Fibroblast of villous mesenchyme (primary cell): ENCODE measurements at places on chromosomes 3 and 15. TPM values are rescaled to one million over a fixed set of nuclear protein-coding genes. Genes with fewer than 3 reads are reported as not detected.

The HERC2 gene
- total RNA-seq: 39.6 and 41.0 TPM in 2 replicates

The IGF2BP2 gene
- 62.5 and 67.8 TPM in 2 replicates for total RNA-seq

The IL5RA gene
- not detected in 2 replicates for total RNA-seq

The PAK6 gene
- under 0.01 TPM in 2 replicates for total RNA-seq

The GOLGA6L7 gene
- not detected in 2 replicates for total RNA-seq

GRCh38 chr3:184358124-184358767 lies 3.2 kb downstream of the CLCN2 start:
- no peak for DNase-seq

GRCh38 chr15:91887321-91887720 lies 33.8 kb downstream of the SLCO3A1 start:
- no peak for DNase-seq

GRCh38 chr15:68672781-68673205 lies 94.0 kb downstream of the CORO2B start:
- no peak for DNase-seq

GRCh38 chr3:186732169-186732766 lies 15.1 kb downstream of the KNG1 start:
- no peak for DNase-seq

DNA sequence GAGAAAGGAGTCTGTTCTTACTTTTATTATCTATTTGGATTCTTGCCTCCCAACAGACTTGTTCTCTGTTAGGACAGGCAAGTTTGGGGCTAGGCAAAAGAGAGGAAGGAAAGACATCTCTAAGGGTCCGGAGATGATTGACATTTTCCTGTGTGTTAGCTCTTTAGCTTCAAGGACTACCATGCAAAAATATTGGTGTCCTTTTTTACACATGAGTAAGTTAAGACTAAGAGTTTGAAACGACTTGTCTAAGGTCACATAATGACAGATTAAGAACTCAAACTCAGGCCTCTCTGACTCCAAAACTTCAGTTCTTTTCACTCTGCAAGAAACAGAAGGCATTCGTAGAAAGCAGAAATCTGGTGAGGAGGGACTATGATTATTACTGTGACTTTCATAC lies 5.9 kb downstream of the LMCD1 start:
- DNase-seq: no peak

DNA sequence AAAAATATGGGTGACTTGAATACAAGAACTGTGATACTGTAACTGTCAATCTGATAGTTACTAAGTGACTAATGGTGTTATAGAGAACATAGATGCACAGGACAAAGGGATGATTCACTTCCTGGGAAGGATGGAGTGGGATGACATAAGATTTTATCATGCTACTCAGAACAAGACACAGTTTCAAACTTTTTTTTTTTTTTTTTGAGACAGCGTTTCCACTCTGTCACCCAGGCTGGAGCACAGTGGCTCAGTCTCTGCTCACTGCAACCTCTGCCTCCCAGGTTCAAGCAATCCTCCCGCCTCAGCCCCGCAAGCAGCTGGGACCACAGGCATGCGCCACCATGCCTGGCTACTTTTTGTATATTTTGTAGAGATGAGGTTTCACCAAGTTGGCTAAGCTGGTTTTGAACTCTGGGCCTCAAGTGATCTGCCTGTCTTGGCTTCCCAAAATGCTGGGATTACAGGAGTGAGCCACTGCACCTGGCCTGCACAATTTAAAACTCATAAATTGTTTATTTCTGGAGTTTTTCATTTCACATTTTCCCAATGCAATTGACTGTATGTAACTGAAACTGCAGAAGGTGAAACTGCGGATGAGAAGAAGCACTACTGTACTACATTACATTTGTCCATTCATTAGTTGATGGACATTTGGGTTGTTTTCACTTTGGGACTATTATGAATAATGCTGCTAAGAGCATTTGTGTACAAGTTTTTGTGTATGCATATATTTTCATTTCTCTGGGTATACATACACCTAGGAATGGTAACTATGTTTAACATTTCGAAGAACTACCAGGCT lies 40.6 kb downstream of the ADIPOQ start:
- DNase-seq: peak; percentile 39

GRCh38 chr3:177382944-177383343 lies 185.7 kb upstream of the TBL1XR1 start:
- no peak for DNase-seq

- no peak for DNase-seq
These were observed 86.1 kb downstream of the PLCH1 start for GRCh38 chr3:155658671-155659261.

GRCh38 chr15:53974121-53974520 lies 4.1 kb upstream of the UNC13C start:
- DNase-seq: no peak

GRCh38 chr15:67385971-67386370 lies 131.4 kb downstream of the IQCH start:
- no peak for DNase-seq

- DNase-seq: no peak
These were observed 266.9 kb upstream of the STT3B start for GRCh38 chr3:31265646-31266428.

DNA sequence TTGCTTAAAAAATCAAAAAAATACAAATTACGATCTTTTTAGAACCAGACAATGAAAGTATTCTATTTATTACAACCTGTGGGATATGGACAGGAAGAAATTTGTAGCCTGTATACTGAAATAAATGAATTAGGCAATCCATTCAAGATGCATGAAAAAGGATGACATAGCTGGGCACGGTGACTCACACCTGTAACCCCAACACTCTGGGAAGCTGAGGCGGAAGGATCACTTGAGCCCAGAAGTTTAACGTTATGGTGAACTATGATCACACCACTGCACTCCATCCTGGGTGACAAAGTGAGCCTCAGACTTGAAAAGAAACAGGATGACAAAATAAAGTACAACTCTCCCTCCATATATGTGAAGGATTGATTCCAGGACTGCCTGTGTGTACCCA lies 74.1 kb downstream of the MSL2 start:
- no peak for DNase-seq

GRCh38 chr3:76753599-76753998 lies 286.3 kb upstream of the ROBO2 start:
- no peak for DNase-seq

GRCh38 chr15:68617777-68618176 lies 39.0 kb downstream of the CORO2B start:
- no peak for DNase-seq

DNA sequence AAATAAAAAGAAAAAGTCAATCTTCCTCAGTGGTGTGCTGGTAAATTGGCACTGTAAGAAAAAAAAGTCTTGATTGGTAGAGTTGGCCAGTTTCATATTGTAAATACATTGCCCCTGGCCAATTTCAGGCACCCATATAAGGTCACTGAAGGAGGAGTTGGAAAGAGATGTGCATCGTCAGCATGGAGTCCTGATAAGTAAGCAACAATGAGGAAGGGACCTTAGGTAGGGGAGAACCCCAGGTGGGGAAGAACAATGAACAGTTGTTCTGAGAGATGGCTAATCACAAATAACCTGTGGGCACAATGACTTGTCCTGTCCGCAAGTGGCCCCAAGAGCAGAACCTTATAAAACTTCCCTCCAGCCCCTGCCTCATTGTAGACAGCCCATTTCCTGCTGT lies 8.6 kb upstream of the CYP8B1 start:
- DNase-seq: no peak

DNA sequence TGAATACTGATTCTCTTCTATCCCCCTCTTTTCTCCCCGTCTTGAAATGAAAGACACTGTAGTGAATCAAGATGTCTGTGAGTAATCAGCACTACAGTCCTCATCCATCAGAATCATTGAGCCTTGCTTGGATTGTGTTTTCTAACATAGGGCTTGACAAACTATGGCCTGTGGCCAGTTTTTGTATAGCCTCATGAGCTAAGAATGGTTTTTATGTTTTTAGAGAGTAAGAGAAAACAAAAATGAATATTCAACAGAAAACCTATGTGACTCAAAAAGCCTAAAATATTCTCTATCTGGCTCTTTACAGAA lies 55.2 kb downstream of the PPM1L start:
- DNase-seq: no peak

DNA sequence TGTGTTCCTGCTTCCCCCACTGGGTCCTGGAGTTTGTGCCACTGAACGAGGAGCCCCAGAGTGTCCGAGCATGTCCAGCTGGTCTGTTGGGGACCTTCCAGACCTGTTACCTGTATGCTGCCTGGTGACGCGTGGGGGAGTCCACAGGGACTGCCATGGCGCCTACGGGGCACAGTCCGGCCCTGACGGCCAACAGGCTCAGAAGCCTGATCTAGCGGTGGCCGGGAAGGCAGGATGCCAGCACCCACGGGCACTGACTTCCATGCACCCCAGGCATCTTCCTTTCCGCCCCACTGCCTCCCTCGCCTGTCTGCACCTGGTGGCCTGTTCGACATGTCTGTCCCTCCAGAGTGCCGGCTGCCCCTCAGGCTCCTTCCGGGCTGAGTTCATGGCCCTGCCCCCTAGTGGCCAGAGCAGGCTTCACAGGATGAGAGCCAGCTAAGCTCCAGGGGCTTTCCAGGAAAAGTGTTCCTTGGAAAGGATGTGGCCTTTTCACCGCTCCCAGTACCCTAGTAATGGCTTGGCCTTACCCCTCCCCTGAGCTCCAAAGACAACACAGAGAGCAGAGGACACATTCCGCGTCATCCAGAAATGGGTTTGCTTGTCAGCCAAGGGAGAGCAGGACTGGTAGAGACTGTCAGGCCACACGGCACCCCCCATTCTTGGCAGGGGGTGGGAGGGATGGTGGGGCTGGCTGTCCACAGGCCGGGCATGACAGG lies 35.7 kb downstream of the NGRN start:
- DNase-seq: peak; percentile 55

GRCh38 chr15:27696530-27696929 lies 402.6 kb downstream of the OCA2 start:
- no peak for DNase-seq

DNA sequence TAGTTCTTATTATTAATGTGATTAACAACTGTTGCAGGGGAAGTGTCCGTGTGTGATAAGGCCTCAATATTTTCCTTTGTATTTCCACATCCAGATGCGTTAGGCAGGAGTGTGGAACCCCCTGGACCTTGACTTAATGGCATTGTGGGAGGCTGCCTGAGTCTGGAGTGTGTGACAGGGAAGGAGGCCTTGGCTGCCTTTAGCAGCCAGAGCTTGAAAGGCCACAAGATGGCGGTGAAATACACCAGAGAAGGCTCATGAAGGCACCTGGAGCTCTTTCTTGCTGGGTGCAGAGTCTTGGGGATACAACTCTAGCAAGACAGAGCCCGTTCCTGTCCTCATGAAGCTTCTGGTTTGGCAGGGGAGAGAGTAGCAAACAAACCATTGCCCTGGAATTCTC lies 36.9 kb downstream of the POLR2M start:
- no peak for DNase-seq

GRCh38 chr15:70250208-70251201 lies 152.8 kb upstream of the TLE3 start:
- DNase-seq: no peak
